ENCODE measurements at places on chromosomes 3 and 15. TPM values are rescaled to one million over a fixed set of nuclear protein-coding genes. Genes with fewer than 3 reads are reported as not detected.

DNA sequence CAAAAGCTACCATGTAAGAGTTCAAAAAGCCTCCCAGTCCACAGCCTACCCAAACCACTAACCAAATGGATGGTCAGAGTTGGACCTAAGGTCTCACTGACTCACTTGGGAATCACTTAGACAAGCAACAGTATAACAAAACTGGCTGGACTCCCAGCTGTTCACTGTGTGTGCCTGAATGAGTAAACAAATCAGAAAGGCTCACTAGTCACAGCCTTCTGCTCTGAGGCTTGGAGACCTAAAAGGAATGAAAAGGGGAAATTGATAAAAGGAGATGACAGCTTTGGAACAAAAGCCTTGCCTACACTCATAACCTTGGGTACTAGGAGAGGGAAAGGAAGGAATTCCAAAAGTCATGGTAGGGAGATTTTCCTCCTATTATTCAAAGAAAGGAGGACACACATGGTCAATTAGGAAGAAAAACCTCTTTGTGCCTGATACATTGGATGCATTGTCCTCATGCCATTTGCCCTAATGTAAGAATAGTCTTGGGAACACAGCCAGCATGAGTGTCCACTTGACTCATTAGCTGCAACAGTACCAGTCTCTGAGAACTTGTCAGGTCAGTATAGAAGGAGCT, 92.3 kb downstream of the FRMD5 start:
- H3K4me1 ChIP-seq, result peaks cover 28% of the 10 kb centered on the region
- H3K36me3 ChIP-seq, result no peaks in the 10 kb centered on the region
- H3K4me3 ChIP-seq, result peak overlapping the region; percentile 33

DNA sequence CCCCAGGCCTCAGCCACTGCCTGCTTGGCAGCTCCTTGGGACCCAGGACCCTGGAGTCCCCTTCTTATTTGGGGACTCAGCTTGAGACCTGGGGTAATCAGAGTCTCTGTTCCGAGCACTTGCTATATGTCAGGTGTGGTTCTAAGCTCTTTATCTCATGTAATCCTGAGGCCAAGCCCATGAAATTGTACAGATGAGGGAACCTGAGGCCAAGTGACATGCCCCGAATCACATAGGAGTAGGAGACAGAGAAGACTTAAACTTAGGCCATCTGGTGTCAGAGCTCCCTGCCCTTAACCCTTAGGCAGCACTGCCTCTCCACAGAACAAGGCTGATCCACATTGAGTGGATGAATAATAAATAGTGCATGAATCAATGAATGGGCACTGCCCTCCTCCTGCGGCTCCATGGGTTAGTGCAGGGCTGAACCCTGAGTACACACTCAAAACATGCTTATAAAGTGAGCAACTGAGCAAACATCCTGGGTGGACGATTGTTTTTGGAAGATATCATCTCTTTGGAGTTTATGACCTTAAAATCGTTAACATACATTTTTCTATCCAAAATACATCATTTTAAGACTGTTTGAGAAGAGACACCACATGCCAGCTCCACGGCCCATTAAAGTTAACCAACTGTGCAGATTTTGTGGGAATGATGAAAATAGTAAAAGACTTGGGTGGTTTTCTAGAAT, 33.2 kb upstream of the IQSEC1 start:
- H3K27ac ChIP-seq, result no peak overlapping the region
- DNase-seq, result no peak
- H3K4me1 ChIP-seq, result peaks cover 15% of the 10 kb centered on the region

DNA sequence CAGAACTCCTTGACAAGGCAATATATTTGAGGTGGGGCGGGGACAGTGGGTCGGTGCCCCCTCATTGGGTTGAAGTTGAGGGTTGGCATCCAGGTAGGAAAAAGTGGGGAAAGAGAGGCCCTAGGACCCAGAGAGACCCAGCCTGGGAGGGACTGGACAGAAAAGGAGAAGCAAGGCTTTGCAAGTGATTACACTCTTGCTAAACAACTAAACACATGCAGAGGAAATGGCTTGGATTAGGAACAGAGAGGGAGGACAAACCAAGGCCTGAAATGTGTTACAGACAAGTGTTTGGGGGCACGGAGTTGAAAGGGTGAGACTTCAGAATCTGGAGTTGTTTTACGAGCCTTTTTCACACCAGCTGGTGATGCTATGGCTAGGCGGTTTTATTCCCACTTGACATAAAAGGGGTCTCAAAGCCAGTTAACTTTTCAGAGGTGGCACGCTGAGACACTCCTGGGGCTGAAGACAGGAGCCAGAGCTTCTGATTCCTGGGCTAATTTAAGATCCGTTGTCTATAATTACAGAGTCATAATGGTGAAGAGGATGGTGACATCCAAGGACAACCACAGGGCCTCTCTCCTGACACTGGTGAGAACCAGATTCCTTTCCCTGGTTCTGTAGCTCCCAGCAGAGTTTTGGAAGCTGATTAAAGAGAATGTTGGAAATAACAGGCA, 7.7 kb upstream of the KCTD6 start:
- no peak overlapping the region for H3K4me3 ChIP-seq
- H3K27me3 ChIP-seq, result peaks cover 10% of the 10 kb centered on the region
- peaks cover under 1% of the 10 kb centered on the region for H3K36me3 ChIP-seq
- DNase-seq, result no peak
- no peak overlapping the region for H3K27ac ChIP-seq
- H3K4me1 ChIP-seq, result peaks cover 11% of the 10 kb centered on the region

DNA sequence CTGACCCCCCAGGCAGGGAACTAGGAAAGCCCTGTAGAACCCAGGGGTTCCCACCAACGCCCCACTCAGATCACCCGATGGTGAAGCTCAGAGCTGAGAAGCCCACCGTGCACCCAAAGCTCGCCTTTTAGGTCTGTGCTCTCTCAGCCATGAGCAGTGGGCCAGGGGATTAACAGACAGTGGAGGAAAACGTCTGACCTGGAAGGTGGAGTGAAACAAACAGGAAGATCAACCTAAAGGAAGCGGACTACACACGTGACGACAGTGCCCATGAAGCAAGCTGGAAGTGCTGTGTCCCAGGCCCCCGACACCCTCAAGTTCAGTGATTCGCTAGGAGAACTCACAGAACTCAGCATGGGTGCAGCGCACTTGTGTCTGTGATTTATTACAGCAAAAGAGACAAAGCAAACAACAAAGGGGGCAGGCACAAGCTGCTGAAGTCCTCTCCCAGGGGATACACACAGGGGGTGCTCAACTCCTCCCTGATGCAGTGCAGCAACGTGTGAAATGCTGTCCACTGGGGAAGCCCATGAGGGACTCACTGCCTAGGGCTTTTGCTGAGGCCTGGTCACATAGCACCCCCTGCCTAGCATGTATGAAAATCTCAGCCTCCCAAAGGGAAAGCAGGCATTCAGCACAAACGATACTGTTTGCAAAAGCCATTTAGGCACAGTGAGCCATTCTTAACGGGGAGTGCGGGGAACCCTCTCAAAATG, 43.5 kb downstream of the CFAP92 start:
- peaks cover 4% of the 10 kb centered on the region for H3K36me3 ChIP-seq
- H3K27me3 ChIP-seq, result no peaks in the 10 kb centered on the region

DNA sequence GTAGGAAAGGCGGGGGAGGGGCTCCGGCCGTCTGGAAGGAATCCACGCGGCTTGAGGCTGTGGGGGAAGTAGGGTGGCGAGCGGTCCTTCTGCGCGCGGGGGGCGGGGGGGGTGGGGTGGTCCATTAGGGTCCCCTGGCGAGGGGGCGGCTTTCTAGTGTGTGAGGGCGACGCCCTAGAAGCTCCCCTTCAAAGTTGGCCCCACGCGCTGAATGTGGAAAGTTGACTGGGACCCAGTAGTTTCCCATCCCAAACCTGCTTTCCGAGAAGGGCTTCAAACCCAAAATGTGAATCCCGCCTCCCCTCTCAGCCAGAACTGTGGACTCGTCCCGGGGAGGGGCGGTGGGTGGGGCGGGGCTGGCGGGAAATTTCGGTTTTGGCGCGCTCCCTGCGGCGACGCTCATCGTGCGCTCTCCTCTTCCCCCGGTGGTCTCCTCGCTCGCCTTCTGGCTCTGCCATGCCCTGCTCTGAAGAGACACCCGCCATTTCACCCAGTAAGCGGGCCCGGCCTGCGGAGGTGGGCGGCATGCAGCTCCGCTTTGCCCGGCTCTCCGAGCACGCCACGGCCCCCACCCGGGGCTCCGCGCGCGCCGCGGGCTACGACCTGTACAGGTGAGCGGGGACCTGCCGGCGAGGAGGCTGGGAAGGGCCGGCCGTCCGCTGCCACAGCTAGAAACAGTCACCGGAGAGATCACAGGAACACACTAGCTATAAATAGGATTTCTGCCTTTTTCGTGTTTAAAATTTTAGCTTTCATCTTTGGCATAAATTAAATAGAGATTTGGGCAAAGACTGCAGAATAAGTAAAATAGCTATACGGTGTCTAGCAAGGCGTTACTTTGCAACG, 790 bp downstream of the DUT start:
- no peaks in the 10 kb centered on the region for H3K27me3 ChIP-seq
- H3K36me3 ChIP-seq, result no peaks in the 10 kb centered on the region
- peak; percentile 68 for DNase-seq

DNA sequence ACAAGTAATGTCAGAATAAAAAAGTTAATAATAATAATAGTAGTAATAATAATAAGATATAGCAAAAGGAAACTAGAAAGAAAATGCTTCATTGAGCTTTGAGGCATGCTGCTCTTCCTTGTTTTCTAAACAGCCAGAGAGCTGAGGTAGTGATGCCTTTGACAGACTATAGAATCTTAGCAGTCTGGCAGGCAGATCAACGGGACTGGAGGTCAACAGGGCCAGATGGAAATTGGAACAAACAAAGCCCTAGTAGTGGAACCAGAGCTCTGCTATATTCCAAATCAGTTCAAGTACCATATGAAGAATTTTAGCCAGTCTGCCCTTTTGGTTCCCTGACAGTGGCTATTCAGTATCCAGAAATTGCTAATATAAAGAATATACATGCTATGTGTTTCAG, 278.6 kb downstream of the NLGN1 start:
- no peaks in the 10 kb centered on the region for H3K36me3 ChIP-seq
- H3K4me3 ChIP-seq, result no peak overlapping the region
- H3K27me3 ChIP-seq, result no peaks in the 10 kb centered on the region
- no peak for DNase-seq

DNA sequence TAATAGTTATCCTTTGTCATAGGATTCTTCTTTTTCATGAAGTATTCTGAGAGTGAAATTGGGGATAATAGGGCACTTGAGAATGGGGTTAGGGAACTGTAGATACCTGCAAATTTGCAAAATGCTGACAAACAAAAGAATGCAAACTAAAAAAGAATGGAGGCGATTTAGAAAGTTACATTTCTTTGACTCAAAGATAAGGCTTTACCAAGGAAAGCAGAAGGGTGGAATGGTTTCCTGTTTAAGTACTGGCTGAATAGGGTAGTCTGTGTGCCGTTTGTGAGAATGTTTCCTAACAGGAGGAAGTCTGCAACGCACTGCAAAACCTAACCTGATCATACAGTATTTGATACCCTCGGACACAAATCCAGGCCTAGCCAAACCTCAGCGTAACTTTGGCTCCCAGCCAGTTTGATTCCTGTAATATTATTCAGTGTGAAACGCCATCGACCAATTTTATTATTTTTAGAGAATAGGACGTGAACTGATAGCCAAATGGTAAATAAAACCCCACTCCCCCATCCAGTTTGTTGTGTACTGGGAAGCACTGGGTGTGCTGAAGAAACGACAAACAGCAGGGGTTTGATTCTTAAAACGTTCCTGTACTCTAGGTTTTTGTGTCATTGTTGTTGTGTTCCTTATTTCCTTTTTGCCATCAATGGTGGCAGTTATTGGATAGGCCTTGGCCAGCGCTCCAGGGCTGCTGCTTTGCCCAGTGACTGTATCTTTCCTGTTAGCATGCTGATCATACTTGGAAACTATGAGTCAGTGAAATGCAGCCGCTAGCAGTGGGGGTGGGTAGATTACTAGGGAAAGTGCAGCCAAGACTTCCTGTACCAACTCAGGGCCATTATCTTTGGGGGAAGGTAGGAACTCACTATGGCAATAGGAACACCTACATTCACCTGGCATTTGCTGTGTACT, 148.0 kb upstream of the TBL1XR1 start:
- no peak overlapping the region for H3K4me3 ChIP-seq
- no peaks in the 10 kb centered on the region for H3K27me3 ChIP-seq
- no peak overlapping the region for H3K27ac ChIP-seq
- peaks cover 6% of the 10 kb centered on the region for H3K4me1 ChIP-seq
- no peak for DNase-seq
- H3K36me3 ChIP-seq, result no peaks in the 10 kb centered on the region

DNA sequence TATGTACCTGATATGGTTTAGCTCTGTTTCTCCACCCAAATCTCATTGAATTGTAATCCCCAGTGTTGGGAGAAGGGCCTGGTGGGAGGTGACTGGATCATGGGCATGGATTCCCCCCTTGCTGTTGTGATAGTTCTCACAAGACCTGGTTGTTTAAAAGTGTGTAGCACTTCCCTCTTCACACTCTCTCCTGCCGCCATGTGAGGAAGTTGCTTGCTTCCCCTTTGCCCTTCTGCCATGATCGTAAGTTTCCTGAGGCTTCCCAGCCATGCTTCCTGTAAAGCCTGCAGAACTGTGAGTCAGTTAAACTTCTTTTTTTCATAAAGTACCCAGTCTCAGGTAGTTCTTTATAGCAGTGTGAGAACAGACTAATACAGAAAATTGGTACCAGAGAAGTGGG, 93.1 kb downstream of the C3orf70 start:
- no peak for DNase-seq
- no peaks in the 10 kb centered on the region for H3K4me1 ChIP-seq
- H3K27me3 ChIP-seq, result peaks cover 6% of the 10 kb centered on the region
- no peak overlapping the region for H3K4me3 ChIP-seq

DNA sequence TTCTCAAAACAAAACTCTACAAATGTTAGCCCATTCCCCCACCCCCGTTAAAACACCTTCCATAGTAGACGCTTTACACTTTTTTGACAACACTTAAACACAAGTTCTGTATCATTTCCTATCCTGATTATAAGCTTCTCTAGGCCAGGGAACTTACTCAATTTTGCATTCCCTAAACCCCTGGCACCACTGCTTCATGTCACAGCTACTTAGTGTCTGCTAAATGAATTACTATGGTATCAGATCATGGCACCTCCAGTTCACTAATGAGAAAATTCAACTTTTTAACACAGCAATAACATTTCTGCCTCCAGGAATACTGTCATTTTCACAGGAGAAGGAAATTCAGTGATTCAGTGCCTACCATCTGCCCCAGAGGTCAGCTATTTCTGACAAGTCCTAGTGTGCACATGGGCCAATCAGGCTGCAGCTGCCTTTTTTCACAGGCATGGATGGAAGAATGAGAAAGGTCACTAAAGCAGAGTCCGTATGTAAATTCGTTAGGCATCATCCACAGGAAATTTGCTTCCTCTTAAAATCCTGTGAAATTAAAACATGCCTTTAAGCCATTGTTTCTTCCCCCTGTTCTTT, 18.5 kb downstream of the SFMBT1 start:
- no peak for DNase-seq
- H3K36me3 ChIP-seq, result no peaks in the 10 kb centered on the region
- no peaks in the 10 kb centered on the region for H3K27me3 ChIP-seq

- H3K36me3 ChIP-seq, result no peaks in the 10 kb centered on the region
- no peaks in the 10 kb centered on the region for H3K27me3 ChIP-seq
- H3K4me1 ChIP-seq, result peaks cover 6% of the 10 kb centered on the region
- DNase-seq, result no peak
- no peak overlapping the region for H3K4me3 ChIP-seq
Observed at GRCh38 chr3:70090322-70090913, 90.9 kb downstream of the SAMMSON start.

- H3K4me3 ChIP-seq, result no peak overlapping the region
- no peaks in the 10 kb centered on the region for H3K27me3 ChIP-seq
- DNase-seq, result no peak
Observed at GRCh38 chr15:53530761-53531160, 228.7 kb downstream of the WDR72 start.

PLEKHO2 gene
- 18.0 TPM for total RNA-seq

SMCO1 gene
- not detected for total RNA-seq

GABRA5 gene
- total RNA-seq, result 1.1 TPM

RASGRF1 gene
- 0.32 TPM for total RNA-seq

EAF1 gene
- total RNA-seq, result 43.9 TPM

SEMA3G gene
- 0.59 TPM for total RNA-seq

Data from glutamatergic neuron (in vitro differentiated cells).